ENCODE measurements at places on chromosomes 3 and 15.

- no peak overlapping the region for H3K4me3 ChIP-seq
- peaks cover 22% of the 10 kb centered on the region for H3K27me3 ChIP-seq
- peaks cover 12% of the 10 kb centered on the region for H3K4me1 ChIP-seq
- no peak overlapping the region for H3K27ac ChIP-seq
- H3K36me3 ChIP-seq = no peaks in the 10 kb centered on the region
Measured at GRCh38 chr3:168087539-168087938, 8.2 kb downstream of the GOLIM4 start.

DNA sequence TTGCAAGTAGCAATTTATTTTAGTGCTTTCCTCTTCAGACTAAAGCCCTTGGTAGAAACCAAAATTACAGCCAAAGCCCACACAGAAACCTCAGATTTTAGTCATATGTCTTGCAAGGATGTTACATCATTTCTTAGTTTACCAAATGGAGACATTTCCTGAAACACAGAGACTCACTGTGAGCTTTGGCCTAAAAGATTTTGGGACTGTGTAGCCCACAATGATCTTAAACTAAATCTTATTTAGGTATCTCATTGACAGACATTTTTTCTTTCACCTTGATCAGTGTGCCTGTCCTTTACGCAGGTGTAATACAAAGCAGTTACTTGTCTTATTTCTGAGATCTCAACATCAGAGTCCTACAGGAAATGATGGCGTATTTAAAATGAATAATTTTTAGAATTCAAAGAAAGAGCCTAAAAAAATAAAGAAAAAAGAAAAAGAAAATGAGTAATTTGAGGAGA, 27.8 kb upstream of the AP4E1 start:
- H3K27me3 ChIP-seq = no peaks in the 10 kb centered on the region
- H3K27ac ChIP-seq = peak overlapping the region; percentile 100
- H3K4me1 ChIP-seq = peaks cover 88% of the 10 kb centered on the region
- no peaks in the 10 kb centered on the region for H3K36me3 ChIP-seq
- DNase-seq = peak; percentile 39
- H3K4me3 ChIP-seq = peak overlapping the region; percentile 92

DNA sequence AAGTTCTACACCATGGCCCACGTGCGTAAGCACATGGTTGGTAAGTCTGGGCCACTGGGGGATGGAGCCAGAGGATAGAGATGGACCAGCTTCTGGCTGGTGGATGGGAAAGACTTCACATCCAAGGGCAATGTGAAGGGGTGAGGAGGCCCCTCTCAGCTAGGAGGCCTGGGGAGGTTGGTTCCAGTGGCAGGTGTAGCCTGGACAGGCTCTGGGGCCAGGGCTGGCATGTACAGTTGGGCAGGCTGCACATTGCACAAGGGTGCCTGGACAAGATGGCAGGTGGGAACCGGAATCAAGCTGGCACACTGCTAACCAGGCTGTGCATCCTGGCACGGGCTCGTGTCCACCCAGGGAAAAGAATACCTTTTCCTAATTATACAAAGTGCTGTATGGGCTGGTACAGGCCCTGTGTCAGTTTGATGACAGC, 8.1 kb downstream of the ZBTB47 start:
- H3K36me3 ChIP-seq = no peaks in the 10 kb centered on the region
- DNase-seq = no peak
- no peaks in the 10 kb centered on the region for H3K27me3 ChIP-seq

GRCh38 chr3:160792540-160792939, 36.5 kb downstream of the PPM1L start:
- H3K27me3 ChIP-seq = no peaks in the 10 kb centered on the region
- DNase-seq = no peak
- H3K4me3 ChIP-seq = no peak overlapping the region
- peaks cover 5% of the 10 kb centered on the region for H3K4me1 ChIP-seq

DNA sequence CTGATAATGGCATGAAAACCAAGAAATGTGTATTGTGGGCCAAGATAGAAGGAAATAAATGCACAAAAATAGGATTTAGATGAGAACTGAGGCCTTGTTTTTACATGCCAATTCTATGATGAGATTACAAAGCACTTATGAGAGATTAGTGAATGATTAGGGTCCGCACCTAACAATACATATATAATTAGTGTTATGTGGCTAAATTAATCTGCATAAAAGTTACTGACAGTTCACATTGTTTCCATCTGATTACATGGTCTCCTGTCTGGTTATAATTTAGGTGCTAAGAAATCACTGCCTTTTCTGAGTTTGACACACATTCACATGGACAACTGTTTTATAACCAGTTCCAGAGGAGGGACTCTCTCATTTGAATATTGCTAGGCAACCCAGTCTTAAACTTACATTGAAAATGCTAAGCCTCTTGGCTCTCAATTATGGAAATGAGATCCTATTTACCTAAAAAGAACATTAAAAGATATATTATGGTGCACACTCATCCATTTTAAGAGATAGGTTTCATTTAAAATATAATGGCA, 117.0 kb upstream of the ARL6 start:
- no peak for DNase-seq
- H3K36me3 ChIP-seq = no peaks in the 10 kb centered on the region
- H3K27me3 ChIP-seq = no peaks in the 10 kb centered on the region
- no peak overlapping the region for H3K4me3 ChIP-seq
- H3K4me1 ChIP-seq = no peaks in the 10 kb centered on the region

- H3K27me3 ChIP-seq = no peaks in the 10 kb centered on the region
- no peak overlapping the region for H3K4me3 ChIP-seq
- no peak for DNase-seq
- no peak overlapping the region for H3K27ac ChIP-seq
Measured at GRCh38 chr3:101807888-101808287, 28.9 kb downstream of the NXPE3 start.

DNA sequence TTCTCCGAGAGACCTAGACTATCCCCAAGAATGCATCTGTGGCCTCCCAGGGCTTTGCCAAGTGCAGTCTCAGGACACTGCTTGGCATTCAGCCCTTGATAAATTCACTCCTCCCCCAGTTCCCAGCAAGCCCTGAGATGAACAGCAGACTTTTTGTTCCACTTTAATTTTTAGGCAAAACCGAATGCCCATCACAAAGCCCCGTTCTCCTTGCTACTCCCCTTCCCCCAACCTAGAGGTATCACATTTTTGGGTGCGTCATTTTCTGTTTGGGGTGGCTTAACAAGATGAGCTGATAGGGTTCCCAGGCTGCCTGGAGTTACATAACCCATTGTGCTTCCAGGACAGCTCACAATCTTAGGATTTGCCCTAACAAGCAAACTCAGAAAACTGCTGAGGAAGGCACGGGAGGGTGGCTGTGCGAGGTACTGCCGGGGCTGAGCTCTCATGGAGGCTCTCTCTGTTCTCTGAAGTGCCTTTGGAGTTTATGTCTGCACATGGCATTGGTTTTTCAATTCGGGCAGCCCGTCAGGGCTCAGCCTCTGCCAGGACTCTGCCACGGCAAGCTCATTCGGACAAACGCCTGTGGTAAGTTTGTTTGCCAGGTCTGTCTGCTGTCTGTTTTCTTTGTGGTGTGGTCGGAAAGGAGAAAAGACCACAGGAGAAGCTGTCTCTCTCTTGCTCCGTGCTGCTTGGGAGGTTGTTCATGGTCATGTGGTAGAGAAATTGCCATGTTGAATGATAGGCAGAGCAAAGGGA, at the start of gene TRAK1:
TSS of gene TRAK1 (plus strand) at position 385 of the 759 bp plus-strand sequence. CDS start at position 498, 113 bp downstream.
- DNase-seq = no peak
- H3K27ac ChIP-seq = no peak within 1 kb of the TSS
- peaks cover 76% of the 10 kb centered on the region for H3K4me1 ChIP-seq
- no peaks in the 10 kb centered on the region for H3K27me3 ChIP-seq

DNA sequence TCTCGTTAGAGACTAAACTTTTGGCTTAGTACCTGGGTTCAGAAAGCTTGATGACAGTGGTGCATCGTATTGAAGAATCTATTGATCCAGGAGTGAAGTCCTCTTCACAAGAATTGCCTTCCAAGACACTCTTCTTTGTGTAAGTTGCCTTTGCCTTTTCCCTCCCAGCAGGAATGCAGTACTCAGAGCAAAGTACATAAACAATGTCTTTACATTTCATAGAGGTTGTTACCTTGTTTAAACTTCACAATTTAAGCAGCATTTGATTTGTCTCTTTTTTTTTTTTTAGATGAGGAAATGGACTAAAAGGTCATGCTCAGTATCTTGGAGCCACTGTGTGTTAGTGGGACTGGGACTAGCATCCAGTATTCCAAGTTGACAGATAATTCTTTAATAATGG, 9.9 kb downstream of the RAB7A start:
- H3K27ac ChIP-seq = peak overlapping the region; percentile 11
- DNase-seq = no peak
- H3K36me3 ChIP-seq = peaks cover 3% of the 10 kb centered on the region
- peaks cover 70% of the 10 kb centered on the region for H3K4me1 ChIP-seq

DNA sequence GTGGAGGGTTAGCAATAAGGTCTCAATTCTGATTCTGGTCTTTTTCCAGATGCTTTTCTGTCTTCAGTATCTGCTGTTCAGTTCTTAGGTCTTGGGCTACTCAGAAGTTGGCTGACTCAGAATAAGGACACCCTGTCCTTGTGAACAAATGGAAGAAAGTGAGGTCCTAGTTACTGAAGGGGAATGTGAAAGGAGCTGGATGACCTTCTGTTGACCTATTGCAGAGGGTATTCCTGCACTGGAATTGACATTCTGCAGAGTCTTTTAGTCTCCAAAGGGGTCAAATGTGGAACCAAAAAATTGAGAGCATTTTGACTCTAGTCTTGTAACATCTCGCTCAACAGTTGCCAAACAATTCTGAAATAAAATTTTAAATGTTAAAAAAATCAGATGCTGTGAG, 63.0 kb downstream of the CCR1 start:
- no peak overlapping the region for H3K4me3 ChIP-seq
- no peaks in the 10 kb centered on the region for H3K36me3 ChIP-seq
- peaks cover 21% of the 10 kb centered on the region for H3K27me3 ChIP-seq
- no peak for DNase-seq

DNA sequence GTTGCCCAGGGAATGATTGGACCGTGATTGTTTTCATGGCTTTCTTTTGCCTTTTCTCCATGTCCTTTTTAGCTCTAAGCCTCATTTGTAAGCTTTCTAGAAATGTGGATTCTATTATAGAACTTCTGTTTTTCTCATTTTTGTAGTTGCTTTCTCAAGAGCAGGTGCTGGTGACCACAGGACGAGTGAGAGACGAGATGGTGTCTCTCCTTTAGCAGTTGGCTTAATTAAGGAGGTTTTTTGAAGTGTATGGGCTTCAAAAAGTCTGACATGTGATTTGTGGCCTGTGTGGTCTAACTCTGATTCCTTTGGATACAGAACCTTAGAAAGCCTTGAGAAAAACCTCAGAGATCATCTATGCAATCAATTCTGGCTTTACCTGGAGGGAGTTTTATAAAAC, 292.8 kb downstream of the LPP start:
- H3K4me1 ChIP-seq = peaks cover 18% of the 10 kb centered on the region
- no peaks in the 10 kb centered on the region for H3K27me3 ChIP-seq

DNA sequence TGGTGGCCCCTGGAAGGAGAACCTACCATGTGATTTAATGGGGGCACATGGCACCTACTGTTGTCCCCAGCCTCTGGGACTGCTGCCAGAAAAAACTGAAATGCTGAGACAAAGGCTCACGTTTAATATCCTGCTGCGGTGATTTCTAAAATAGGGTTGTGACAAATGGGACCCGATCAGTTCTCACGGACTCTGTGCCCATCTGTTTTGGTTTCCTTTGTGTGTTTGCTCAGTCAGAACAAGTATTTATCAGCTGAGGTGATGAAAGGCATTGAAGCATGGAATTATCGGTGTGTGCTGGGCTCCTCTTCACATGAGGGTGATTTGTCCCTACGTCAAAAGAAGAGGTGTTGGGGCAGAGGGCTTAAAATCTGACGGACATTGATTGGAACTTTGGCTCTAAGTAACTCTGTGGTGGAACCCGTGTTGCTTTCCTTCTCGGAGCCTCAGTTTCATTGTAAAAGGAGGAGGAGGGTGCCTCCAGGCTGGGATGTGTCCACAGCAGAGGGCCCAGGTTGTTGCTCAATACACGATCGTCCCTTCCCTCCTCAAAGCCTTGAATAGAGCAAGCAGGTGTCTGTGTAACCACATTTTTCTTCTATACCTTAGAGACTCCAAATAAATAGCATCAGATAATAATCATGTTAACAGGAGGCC, 283.3 kb upstream of the RGMA start:
- H3K27ac ChIP-seq = no peak overlapping the region
- no peaks in the 10 kb centered on the region for H3K4me1 ChIP-seq
- H3K27me3 ChIP-seq = peaks cover 6% of the 10 kb centered on the region
- no peak for DNase-seq
- H3K4me3 ChIP-seq = no peak overlapping the region

GRCh38 chr3:105798381-105798934, 70.4 kb downstream of the CBLB start:
- peak overlapping the region; percentile 62 for H3K4me3 ChIP-seq
- peak overlapping the region; percentile 97 for H3K27ac ChIP-seq
- H3K4me1 ChIP-seq = peaks cover 90% of the 10 kb centered on the region
- H3K36me3 ChIP-seq = peaks cover 14% of the 10 kb centered on the region

GRCh38 chr3:31713816-31714215, 181.1 kb downstream of the STT3B start:
- no peak for DNase-seq
- H3K4me3 ChIP-seq = no peak overlapping the region
- H3K36me3 ChIP-seq = no peaks in the 10 kb centered on the region

- no peak overlapping the region for H3K27ac ChIP-seq
- H3K4me3 ChIP-seq = no peak overlapping the region
- no peak for DNase-seq
- no peaks in the 10 kb centered on the region for H3K36me3 ChIP-seq
- H3K4me1 ChIP-seq = no peaks in the 10 kb centered on the region
Measured at GRCh38 chr15:78320183-78320582, 20.0 kb upstream of the CRABP1 start.

GRCh38 chr15:80527961-80528360, 123.8 kb downstream of the ARNT2 start:
- H3K27me3 ChIP-seq = peaks cover 18% of the 10 kb centered on the region
- H3K4me3 ChIP-seq = no peak overlapping the region
- no peaks in the 10 kb centered on the region for H3K36me3 ChIP-seq

DNA sequence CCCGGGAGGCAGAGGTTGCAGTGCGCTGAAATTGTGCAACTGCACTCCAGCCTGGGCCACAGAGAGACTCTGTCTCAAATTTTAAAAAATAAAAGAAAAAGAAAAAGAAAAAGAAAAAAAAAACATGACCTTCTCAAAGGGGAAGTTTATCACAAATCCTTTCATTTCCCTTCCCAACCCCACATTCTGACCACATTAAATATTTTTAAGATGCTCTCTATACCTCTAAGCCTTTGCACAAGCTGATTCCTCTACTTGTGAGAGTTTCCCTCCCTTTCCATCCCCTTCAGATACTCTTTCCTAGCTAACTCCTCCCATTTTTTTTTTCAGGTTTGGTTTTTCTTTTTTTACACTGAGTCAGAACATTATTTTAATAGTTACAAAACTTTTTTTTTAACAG, 4.0 kb downstream of the HIGD1A start:
- H3K27ac ChIP-seq = no peak overlapping the region
- H3K36me3 ChIP-seq = peaks cover 1% of the 10 kb centered on the region
- H3K27me3 ChIP-seq = peaks cover 1% of the 10 kb centered on the region
- no peak overlapping the region for H3K4me3 ChIP-seq

GRCh38 chr15:38226608-38227266, 25.9 kb upstream of the SPRED1 start:
- no peak overlapping the region for H3K27ac ChIP-seq
- H3K27me3 ChIP-seq = no peaks in the 10 kb centered on the region
- no peaks in the 10 kb centered on the region for H3K36me3 ChIP-seq
- DNase-seq = no peak
- no peaks in the 10 kb centered on the region for H3K4me1 ChIP-seq
- no peak overlapping the region for H3K4me3 ChIP-seq

GRCh38 chr15:34793901-34794300, 1.4 kb downstream of the ACTC1 start:
- H3K4me3 ChIP-seq = no peak overlapping the region
- no peak for DNase-seq
- H3K36me3 ChIP-seq = peaks cover 1% of the 10 kb centered on the region
- no peaks in the 10 kb centered on the region for H3K4me1 ChIP-seq

- no peaks in the 10 kb centered on the region for H3K27me3 ChIP-seq
- peaks cover 10% of the 10 kb centered on the region for H3K36me3 ChIP-seq
Measured at GRCh38 chr3:149058602-149059001, 27.7 kb downstream of the HLTF start.

Measured in activated T-cell treated with anti-CD3 and anti-CD28 coated beads, Interleukin-2, amount 50 U/mL, for 72 hours (primary cell).